Mesangial cell (primary cell): ENCODE measurements at places on chromosomes 3 and 15. TPM values are rescaled to one million over a fixed set of nuclear protein-coding genes. Genes with fewer than 3 reads are reported as not detected.

TICRR gene
- total RNA-seq: 0.89 and 10.9 TPM in 2 replicates

ARHGAP11A gene
- total RNA-seq: 3.7 and 30.8 TPM in 2 replicates

P2RY13 gene
- not detected in 2 replicates for total RNA-seq

CLDN18 gene
- total RNA-seq: not detected in 2 replicates

PRICKLE2 gene
- total RNA-seq: 12.1 and 17.7 TPM in 2 replicates

UQCC5 gene
- total RNA-seq: 1.3 and 2.0 TPM in 2 replicates

LAMB2 gene
- total RNA-seq: 209 and 412 TPM in 2 replicates

RFTN1 gene
- total RNA-seq: 74.0 and 96.8 TPM in 2 replicates

CCDC80 gene
- total RNA-seq: 25.9 and 27.0 TPM in 2 replicates

CADM2 gene
- not detected in 2 replicates for total RNA-seq

SPINK8 gene
- not detected in 2 replicates for total RNA-seq

GP5 gene
- total RNA-seq: under 0.01 and 0.16 TPM in 2 replicates

GOLGA8N gene
- 0.16 and 1.9 TPM in 2 replicates for total RNA-seq

IL17RD gene
- 12.9 and 31.3 TPM in 2 replicates for total RNA-seq

VIPR1 gene
- total RNA-seq: not detected in 2 replicates

CX3CR1 gene
- total RNA-seq: under 0.01 TPM in 1 of 2 replicates, not detected in the other

SNTN gene
- total RNA-seq: not detected in 2 replicates

KNL1 gene
- total RNA-seq: 1.3 and 27.4 TPM in 2 replicates

CCDC191 gene
- 0.49 and 1.9 TPM in 2 replicates for total RNA-seq

GOLGA6L1 gene
- not detected in 2 replicates for total RNA-seq

CYP8B1 gene
- total RNA-seq: not detected in 2 replicates

ADAMTS9 gene
- 5.4 and 20.3 TPM in 2 replicates for total RNA-seq

KBTBD13 gene
- not detected in 2 replicates for total RNA-seq

MUSTN1 gene
- total RNA-seq: not detected in 2 replicates

EIF1B gene
- total RNA-seq: 12.4 and 13.3 TPM in 2 replicates

OGG1 gene
- 26.5 and 28.7 TPM in 2 replicates for total RNA-seq

B3GALNT1 gene
- total RNA-seq: 19.1 and 19.7 TPM in 2 replicates

MTFMT gene
- total RNA-seq: 18.4 and 25.4 TPM in 2 replicates

NUP210 gene
- total RNA-seq: 27.4 and 31.4 TPM in 2 replicates

KCTD6 gene
- total RNA-seq: 4.2 and 5.5 TPM in 2 replicates

EFCAB12 gene
- under 0.01 TPM in 1 of 2 replicates, not detected in the other for total RNA-seq

NME9 gene
- 1.1 TPM in 1 of 2 replicates, not detected in the other for total RNA-seq

KATNBL1 gene
- 20.2 and 28.7 TPM in 2 replicates for total RNA-seq

TRPM1 gene
- not detected in 2 replicates for total RNA-seq

HEXA gene
- total RNA-seq: 52.6 and 131 TPM in 2 replicates

CAMK2N2 gene
- 0.16 and 0.38 TPM in 2 replicates for total RNA-seq

KCNMB3 gene
- total RNA-seq: 0.65 and 1.5 TPM in 2 replicates

ACAA1 gene
- total RNA-seq: 43.3 and 64.4 TPM in 2 replicates

FETUB gene
- not detected in 2 replicates for total RNA-seq

GOLGA6L9 gene
- total RNA-seq: 0.81 and 1.1 TPM in 2 replicates

GUCA1C gene
- total RNA-seq: 1.3 TPM in 1 of 2 replicates, not detected in the other

CLDN1 gene
- 84.9 and 98.0 TPM in 2 replicates for total RNA-seq

STARD5 gene
- 1.1 and 1.5 TPM in 2 replicates for total RNA-seq

POPDC2 gene
- total RNA-seq: under 0.01 TPM in 1 of 2 replicates, not detected in the other

NEK10 gene
- total RNA-seq: under 0.01 and 0.33 TPM in 2 replicates

FBXW12 gene
- total RNA-seq: 0.25 TPM in 1 of 2 replicates, not detected in the other

CPNE9 gene
- total RNA-seq: not detected in 2 replicates

IL5RA gene
- not detected in 2 replicates for total RNA-seq

KLF13 gene
- total RNA-seq: 14.0 and 66.9 TPM in 2 replicates

ZNF445 gene
- total RNA-seq: 3.6 and 7.5 TPM in 2 replicates

CACNA2D3 gene
- total RNA-seq: 0.13 TPM in 1 of 2 replicates, not detected in the other

DUOXA1 gene
- not detected in 2 replicates for total RNA-seq

GOLGA8T gene
- not detected in 2 replicates for total RNA-seq

SHC4 gene
- total RNA-seq: 1.3 and 3.4 TPM in 2 replicates

SCAP gene
- total RNA-seq: 64.5 and 87.8 TPM in 2 replicates
